ENCODE measurements at places on chromosomes 3 and 15. TPM values are rescaled to one million over a fixed set of nuclear protein-coding genes. Genes with fewer than 3 reads are reported as not detected.

DNA sequence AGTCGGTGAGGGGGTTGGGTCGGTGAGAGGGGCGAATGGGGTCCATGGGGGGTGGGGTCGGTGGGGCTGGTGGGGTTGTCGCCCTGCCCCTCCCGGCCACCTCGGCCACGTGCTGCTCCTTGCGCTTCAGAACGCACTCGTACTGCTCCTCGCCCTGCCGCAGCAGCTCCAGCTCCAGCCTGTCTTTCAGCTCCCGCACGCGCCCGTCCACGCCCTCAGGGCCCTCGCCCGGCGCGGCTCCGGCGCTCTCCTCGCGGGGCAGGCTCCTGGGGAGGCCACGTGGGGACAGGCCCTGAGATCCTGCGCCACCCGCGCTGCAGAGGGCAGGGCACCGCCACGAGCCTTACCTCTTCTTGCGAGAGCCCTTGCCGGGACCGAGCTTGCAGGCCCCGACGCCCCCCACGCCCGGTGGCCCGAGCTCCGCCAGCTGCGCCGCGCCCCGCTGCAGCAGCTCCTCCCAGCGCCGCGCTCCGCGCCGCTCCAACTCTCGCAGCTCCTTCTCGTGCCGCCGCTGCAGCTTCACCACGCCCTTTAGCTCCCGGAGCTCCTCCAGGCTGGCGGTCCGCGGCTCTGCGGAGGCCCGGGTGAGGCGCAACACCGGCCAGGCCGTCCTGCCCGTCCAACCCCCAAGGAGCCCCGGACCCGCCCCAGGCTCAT is 8.2 kb upstream of the ANKRD63 start:
- DNase-seq = peak; percentile 68

GRCh38 chr3:195133462-195133861 is 137.5 kb downstream of the XXYLT1 start:
- peak; percentile 60 for DNase-seq

- no peak for DNase-seq
Observed at GRCh38 chr3:16395212-16395611, 118.3 kb downstream of the RFTN1 start.

DNA sequence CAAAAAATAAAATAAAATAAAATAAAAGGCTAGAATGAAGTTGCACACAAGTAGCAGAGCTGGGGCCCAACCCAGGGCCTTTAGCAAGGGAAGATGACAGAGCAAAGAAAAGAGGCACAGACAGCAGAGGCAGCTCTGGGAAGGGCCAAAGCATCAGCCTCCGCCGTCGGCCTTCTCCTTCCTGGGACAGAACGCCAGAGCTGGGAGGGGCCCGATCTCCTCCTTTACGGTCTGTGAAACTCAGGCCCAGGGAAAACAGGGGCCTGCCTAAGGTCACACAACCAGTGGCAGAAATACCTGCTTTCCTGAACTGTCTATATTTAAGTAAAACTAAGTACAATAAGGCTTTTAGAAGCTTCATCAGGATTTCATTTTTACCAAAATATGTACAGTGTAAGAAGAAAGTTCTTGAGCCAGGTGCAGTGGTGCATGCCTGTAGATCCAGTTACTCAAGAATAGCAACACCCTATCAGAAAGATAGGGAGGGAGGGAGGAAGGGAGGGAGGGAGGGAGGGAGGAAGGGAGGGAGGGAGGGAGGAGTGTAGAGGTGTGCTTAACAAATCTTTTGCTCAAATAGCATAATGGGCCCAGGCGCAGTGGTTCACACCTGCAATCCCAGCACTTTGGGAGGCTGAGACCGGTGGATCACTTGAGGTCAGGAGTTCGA is 43.0 kb upstream of the MUC4 start:
- no peak for DNase-seq

GRCh38 chr3:72133329-72134011 is 348.5 kb upstream of the PROK2 start:
- no peak for DNase-seq

DNA sequence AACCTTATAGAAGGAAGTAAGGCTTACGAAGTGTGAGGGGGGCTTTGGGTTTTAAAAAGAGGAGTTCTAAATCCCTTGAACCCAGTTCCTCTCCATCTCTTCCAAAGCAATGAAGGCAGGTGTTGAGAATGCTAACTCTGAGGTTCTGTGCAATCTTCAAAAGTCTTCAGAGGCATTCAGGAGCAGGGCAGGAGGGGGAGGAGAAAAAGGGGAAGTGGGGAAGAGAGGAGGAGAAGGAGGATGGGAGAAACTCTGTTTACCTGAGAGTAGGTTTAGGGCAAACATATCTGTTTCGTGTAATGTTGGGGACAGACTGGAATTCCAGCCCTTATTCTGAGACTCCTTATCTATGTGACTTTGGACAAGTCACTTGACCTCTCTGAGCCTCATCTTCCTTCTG is 36.9 kb downstream of the FAM3D start:
- DNase-seq = no peak

GRCh38 chr3:154538566-154539360 is 108.8 kb upstream of the GPR149 start:
- no peak for DNase-seq

GRCh38 chr3:129144786-129145185 is 16.1 kb downstream of the ISY1 start:
- DNase-seq = no peak

DNA sequence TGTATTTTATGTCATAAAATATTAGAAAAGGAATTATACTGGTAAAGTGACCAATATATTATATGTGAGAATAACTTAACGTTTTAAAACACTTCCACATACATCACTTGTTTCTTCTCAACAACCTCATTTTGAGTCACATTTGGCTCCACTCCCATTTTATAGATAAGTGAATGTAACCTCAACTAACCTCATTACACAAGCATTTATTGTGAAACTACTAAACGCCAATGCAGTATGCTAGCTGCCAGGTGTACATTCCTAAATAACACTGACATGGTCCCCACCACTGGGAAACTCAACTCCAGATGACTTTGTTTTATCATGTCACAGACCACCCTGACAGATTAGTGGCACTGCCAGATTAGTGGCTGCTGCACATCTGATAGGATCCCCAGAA is 249.7 kb upstream of the CNTN4 start:
- DNase-seq = no peak

GRCh38 chr3:138331143-138331894 is 1.7 kb upstream of the NME9 start:
- no peak for DNase-seq

DNA sequence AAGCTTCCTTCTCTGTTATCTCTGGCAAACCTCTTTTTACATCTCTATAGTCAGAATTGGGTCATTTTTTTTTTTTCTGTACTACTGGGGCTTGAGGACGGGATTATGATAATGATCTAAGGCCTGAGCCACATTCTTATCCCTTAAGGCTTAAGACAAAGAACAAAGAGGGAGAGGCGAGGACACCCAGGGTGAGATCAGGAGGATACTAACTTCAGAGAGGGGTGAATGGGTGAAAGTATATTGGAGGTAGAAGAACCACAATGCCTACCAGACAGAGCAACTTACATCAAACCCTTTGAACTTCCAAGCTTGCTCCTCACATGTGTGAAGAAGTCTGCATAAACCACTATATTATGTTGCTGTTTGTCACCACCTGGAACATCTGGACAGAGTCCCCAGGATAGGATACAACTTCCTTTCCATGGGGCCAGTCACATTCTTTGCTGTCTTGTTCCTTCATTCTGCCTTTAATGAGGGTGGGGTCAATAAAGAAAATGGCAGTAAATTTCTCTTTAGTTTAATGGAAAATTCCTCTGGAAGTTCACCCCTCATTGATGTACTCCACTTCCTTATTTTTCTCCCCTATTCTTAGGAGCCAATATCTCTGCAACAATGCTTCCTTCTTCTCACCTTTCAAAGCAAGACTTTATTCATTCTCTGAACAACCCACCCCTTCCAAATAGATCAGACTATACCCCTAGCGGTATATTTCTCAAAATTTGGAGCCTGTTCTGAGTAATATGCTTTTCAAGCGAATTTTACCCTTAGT is 9.1 kb upstream of the PDCD6IP start:
- DNase-seq = no peak

DNA sequence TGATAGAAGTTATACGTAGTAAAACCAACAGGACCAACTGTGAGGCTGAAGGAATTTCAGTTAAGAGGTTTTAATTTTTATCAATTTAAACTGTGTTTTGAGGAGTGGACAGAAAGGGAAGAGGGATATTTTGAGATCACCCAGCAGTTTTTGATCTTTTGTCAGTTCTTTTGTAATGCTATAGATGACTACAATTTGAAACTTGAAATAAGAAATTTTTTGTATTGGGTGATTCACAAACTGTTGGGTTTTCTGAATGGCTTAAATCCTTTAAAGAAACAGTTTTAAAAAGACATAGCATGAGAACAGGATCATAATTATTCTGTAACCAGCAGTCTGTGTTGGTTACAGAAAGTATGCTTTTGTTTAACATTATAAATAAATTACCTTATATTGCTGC is 67.4 kb downstream of the TCF12 start:
- no peak for DNase-seq

DNA sequence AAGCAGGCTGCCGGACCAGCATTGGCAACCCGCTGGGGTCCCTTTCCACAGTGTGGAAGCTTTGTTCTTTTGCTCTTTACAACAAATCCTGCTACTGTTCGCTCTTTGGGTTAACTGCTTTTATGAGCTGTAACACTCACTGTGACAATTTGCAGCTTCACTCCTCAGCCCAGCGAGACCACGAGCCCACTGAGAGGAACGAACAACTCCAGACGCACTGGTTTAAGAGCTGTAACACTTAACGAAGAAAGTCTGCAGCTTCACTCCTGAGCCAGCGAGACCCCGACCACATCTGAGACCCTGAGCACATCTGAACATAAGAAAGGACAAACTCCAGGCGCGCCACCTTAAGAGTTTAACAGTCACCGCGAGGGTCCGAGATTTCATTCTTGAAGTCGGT is 10.7 kb upstream of the CCR4 start:
- DNase-seq = no peak

GRCh38 chr15:85000189-85000864 is 18.7 kb downstream of the PDE8A start:
- no peak for DNase-seq

- DNase-seq = no peak
Observed at GRCh38 chr3:113151461-113152031, 59.8 kb upstream of the BOC start.

GRCh38 chr3:195102609-195103467 is 168.1 kb downstream of the XXYLT1 start:
- peak; percentile 55 for DNase-seq

- no peak for DNase-seq
Observed at GRCh38 chr3:112474796-112475195, 24.5 kb downstream of the BTLA start.

- DNase-seq = no peak
Observed at GRCh38 chr15:67922106-67922675, 82.3 kb upstream of the RNU6-1 start.

Gene SUSD5
- 0.32 TPM for total RNA-seq

Gene USP19
- 66.5 TPM for total RNA-seq

Gene MB21D2
- total RNA-seq = 8.4 TPM

Gene CHRFAM7A
- total RNA-seq = not detected

Gene PATL2
- total RNA-seq = 40.0 TPM

Gene SLC24A5
- total RNA-seq = not detected

Gene DNAH12
- total RNA-seq = not detected

Gene NANOGP8
- 0.96 TPM for total RNA-seq
